ENCODE measurements at places on chromosomes 3 and 15.

- DNase-seq, result no peak
Measured at GRCh38 chr15:80003171-80003570, 32.2 kb upstream of the BCL2A1 start.

- no peak for DNase-seq
Measured at GRCh38 chr3:24843955-24844354, 349.3 kb upstream of the THRB start.

DNA sequence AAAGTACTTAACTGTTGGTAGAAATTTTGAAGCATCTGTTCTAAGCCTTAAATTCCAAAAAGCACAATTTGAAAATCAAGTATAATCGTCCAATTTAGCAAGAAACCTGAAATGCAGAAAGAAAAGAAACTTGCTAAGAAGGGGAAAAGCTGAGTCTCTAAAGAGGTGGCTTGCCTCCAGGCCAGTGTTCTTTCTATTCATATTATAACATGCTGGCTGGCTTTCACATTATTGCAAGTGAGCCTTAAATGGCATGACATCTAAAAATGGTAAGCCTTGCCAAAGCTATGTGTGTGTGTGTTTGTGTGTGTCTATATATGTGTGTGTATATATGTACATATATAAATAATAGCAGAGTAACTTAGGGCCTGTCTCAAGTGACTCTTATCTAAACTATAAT is 89.5 kb downstream of the FGF12 start:
- DNase-seq, result no peak

DNA sequence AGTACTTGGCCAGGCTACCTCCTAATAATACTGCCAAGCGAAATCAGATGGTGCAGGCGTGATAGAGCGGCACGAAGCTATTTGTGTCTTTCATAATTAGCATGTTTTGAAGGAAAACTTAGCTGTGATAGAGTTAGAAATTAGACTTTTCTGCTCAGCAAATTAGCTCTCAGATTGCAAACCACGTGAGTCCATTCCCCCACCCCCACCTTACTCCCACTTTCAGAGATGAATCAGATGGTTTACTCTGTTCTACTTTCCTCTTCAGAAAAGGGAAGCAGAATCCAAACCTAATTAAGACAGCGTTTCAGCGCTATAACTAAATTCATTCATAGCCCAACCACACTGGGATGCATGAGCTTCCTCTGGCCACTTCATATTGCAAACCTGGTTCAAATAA is 214.6 kb downstream of the SLCO3A1 start:
- DNase-seq, result no peak

- no peak for DNase-seq
Measured at GRCh38 chr15:40878785-40879184, 4.8 kb upstream of the RHOV start.

DNA sequence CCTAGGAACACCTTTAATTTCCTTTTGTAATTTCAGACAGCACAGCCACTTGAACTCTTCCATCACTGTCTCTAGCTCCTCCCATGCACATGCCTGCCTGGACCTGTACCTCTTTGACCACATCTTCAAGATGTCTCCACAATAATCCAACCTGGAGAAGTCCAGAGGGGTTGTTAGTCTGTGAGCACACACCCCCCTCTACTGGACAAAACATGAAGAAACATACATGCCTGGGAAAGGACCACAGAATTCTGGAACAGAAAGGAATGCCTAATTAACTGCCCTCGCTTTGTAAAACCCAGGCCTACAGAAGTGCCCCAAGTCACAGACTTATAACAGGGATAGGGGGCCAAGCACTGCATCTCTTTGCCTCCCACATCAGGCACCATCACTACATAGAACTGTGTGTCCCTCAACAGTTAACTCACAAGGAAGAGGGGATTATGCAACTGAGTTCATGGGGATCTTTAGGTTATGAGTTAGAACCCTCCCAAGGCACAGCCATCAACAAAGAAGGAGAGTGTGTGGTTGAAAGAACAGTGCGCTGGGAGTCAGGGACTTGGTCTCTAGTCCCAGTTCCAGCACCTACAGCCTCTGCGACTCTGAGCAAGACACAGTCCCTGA is 61.7 kb downstream of the FMN1 start:
- no peak for DNase-seq

DNA sequence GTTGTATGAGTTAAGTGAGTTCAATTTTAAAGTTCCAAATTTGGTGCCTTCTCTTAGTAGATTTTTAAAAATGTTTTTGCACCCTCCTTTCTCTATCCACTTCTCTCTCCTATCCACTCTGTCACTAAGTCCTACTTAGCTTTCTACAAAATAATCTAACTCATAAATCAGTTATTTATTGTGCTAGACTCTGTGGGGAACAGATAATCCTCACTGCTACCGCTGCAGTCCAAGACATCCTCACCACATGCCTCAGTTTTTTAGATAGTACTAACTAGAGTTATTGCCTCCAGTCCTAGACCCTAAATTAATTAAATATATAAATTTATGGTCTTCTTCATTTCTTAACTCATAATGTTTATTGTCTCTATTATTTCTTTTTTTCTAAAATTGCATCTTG is 576.3 kb downstream of the GRM7 start:
- DNase-seq, result no peak

DNA sequence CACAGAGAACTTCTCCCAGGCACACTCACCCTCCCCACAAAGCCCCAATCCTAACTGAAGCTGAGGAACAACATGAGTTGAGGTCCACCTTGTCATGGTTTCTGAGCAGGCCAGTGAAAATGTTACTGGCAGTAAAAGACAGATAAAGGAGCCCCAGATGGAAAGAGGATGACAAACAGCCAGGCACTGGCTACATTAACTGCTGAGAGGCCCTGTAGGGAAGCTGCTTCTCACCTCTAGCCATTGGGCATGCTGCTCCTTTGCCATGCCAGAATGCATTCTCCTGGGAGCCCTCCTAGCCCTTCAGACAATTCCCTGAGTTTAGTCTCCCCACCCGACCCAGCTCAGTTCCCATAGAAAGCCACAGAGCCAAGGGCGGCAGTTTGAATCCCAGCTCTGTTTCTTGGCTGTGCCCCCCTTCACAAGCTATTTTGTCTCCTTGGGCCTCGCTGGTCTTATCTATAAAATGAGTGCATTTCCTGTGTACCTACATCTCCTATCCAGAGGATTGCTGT is 60.5 kb downstream of the LMCD1 start:
- no peak for DNase-seq

GRCh38 chr3:191330530-191331048 is 263 bp upstream of the UTS2B start:
- no peak for DNase-seq

- no peak for DNase-seq
Measured at GRCh38 chr3:18217507-18218174, 207.5 kb downstream of the SATB1 start.

- DNase-seq, result no peak
Measured at GRCh38 chr15:101295607-101296161, 636 bp upstream of the SNRPA1 start.

DNA sequence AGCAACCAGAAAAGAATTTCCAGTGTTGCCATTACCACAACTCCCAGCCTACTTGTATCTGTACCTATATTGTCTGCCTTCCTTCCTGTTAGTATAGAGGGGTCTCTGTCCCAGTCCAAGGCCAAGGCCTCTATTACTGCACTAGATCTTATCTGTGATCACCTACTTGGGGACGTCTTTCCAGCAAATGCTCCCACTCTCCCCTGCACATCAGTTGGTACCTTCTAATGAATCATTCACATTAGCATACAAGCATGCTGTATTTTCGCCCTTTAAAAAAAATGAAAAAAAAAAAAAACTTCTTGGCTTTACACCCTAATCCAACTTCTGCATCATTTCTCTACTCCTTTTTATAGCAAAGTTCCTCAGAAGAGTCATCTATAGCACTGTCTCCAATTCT is 4.8 kb upstream of the AVEN start:
- no peak for DNase-seq

DNA sequence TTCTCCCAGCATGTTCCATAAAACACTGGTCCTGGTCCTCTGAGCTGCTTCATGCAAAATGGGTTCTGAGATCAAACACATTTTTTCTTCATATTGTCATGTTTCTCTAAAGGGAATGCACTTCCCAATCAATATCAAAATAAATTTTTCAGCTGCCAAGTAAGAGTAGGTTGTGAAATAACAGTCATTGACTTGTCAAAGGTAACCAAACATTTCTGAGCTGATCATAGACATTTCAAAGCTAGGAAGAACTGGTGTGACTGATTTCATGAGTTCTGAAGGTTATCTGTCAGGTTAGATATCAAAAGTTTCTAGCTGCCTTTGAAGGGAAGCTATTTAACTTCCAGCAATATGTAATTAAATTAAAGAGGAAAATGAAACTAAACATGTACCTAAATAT is 770.9 kb downstream of the TBL1XR1 start:
- DNase-seq, result no peak

DNA sequence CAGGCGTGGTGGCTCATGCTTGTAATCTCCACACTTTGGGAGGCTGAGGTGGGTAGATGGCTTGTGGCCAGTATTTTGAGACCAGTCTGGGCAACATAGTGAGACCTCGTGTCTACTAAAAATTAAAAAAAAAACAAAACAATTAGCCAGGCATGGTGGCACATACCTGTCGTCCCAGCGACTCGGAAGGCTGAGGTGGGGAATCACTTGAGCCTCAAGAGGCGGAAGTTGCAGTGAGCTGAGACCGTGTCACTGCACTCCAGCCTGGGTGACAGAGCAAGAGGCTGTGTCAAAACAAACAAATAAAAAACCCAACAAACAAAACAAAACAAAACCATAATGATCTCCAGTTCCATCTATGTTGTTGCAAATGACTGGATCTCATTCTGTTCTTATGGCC is 341.3 kb upstream of the CFAP20DC start:
- no peak for DNase-seq

- no peak for DNase-seq
Measured at GRCh38 chr3:45137656-45138181, 8.5 kb downstream of the CDCP1 start.

DNA sequence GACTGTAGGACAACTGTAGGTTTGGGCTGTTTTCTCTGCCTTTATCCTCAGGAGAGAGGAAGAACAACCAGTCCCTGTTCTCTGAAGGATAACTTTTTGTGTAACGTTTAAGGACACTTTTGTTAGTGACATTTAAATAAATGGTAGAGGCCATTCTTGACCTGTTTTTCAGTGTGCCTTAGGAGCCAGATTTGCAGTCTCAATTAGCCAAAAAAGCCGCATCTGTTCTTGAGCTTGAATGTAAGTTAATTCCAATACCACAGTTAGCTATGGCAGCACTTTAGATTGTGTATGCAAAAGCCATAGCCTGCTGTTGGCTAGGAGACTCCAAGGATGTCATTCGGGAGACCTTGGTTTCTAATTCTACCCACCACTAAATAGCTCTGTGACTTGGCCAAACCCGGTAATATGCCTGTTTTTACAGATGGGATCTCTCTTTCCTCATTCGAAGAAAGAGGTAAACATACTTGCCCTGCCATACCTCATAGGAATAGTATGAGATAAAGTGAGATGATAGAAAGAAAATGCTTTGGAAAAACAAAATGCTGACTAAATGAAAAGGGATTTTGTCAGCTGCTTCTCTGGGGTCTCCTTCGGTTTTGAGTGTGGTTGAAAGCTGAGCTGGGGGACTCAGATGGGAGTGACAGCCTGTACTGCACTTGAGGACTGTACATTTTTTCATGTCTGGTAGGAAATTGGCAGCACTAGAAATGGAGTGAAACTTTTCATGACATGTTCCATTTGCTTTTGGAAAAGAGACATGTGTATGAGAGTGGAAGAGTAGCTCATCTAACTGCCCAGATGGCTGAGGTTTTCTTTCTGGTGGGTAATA is 57.3 kb upstream of the ROPN1 start:
- no peak for DNase-seq

GRCh38 chr3:111715911-111716523 is 120.9 kb upstream of the ZBED2 start:
- no peak for DNase-seq

DNA sequence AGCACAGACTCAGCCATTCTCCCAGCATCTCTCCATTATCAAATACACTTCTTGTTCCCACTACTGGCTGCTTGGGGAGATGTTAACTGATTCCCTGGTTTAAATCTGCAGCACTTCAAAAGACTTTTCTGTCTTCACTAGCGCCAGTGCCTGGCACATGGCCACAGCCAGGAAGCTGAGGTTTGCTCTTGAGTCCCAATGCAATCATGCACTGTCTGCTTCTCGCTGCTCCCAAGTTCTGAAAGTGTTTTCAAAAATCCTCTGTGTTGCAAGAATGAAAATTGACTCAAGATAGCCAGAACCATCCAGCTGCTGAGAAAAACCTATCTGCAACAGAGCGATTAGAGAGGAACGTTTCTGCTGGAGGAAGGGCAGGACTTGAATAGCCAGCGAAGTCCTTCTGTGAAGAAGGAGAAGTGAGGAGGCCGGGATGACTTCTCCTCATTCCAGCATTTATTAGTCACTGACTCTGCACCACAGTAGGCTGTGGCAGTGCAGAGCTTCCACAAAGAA is 358.4 kb upstream of the NR2F2 start:
- DNase-seq, result no peak

DNA sequence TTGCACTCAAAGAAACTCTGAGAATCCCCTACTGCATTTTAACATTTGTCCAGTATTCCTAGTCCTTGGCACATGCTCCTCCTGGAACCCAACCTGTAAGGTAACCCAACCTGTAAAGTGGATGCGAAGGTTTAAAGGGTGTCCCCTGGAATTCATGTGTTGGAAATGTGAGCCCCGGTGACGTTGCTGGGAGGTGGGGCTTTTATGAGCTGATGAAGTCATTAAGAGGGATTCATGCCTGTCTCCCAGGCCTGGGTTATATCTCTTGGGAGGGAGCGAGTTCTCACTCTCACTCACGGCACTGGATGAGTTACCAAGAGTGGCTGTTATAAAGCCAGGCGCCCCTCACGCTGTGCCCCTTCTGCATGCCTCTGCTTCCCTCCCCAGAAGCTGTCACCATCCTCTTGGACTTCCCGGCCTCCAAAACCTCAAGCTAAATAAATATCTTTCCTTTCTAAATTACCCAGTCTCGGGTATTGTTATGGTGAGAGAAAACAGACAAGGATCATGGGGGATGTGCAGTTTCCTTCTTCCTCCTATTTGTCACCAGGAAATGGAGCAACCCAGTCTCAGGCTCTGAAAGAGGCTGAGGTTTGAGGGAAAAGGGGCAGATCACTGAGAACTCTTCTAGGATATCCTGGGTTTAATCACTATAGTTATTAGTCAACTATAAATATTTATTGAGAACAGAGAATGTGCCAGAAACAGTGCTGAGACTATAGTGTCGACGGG is 7.6 kb downstream of the XXYLT1 start:
- DNase-seq, result no peak

DNA sequence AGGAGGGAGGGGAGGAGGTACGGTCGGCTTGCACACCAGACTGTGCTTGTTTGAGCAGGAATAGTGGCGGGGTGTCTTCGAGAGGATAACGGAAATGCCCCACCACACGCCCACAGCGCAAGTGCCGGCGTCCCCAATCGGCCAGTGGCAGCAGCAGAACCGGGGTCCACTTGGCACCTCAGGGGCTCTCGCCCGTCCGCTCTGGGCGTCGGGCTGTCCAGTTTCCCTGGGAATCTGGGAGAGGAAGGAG is 53.7 kb downstream of the CCDC54 start:
- peak; percentile 24 for DNase-seq

- no peak for DNase-seq
Measured at GRCh38 chr3:186815435-186815834, 9.2 kb upstream of the RFC4 start.

- no peak for DNase-seq
Measured at GRCh38 chr3:121914081-121914998, 20.1 kb downstream of the SLC15A2 start.

- no peak for DNase-seq
Measured at GRCh38 chr3:41224120-41224806, 25.0 kb downstream of the CTNNB1 start.

GRCh38 chr15:65409036-65409631 is 13.6 kb downstream of the IGDCC4 start:
- no peak for DNase-seq

All from activated CD8-positive, alpha-beta memory T cell treated with anti-CD3 and anti-CD28 coated beads, Interleukin-2, amount 50 U/mL, for 4 hours (primary cell).